ENCODE measurements at places on chromosomes 12 and 14.

- H3K27ac ChIP-seq: no peak overlapping the region
- H3K36me3 ChIP-seq: no peaks in the 10 kb centered on the region
- no peak for DNase-seq
- H3K4me3 ChIP-seq: no peak overlapping the region
- no peaks in the 10 kb centered on the region for H3K27me3 ChIP-seq
These were observed 993.3 kb upstream of the TMEM132C start for GRCh38 chr12:127273626-127274025.

GRCh38 chr14:72104011-72104613, 171.9 kb downstream of the RGS6 start:
- no peak overlapping the region for H3K27ac ChIP-seq
- H3K4me1 ChIP-seq: no peaks in the 10 kb centered on the region
- no peaks in the 10 kb centered on the region for H3K27me3 ChIP-seq
- H3K36me3 ChIP-seq: no peaks in the 10 kb centered on the region

DNA sequence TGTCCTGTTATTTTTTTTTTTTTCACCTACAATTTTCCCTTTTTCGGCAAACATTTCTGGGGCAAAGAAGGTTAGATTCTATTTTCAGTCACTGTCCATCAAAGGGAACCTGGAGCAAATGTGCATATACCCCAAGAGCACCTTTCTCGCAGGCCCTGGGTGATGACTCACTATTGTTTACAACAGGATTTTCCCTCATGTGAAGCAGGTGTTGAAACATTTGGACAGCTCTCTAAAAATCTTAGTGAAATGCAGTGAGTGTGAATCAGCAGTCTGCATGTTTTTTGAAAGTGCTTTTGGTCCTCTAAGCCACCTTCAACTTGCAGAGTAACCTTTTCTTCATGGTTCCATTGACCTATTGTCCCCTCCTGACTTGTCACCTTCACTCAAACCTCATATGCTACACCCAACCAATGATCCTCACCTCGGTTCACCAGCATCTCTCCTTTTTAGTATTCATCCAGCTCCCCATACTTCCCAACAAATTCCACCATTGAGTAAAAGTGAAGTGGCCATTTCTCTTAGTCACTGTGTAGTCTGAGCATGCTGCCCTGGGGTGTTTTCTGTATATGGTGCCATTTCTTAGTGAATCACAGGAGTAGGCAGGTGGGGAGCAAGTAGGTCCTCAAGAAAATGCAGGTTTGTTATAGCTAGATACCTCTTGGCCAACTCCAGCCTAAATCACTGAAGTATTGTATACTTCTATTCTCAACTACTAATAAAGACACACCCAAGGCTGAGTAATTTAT, 260.2 kb downstream of the BMP4 start:
- no peak for DNase-seq
- H3K27ac ChIP-seq: no peak overlapping the region
- H3K36me3 ChIP-seq: no peaks in the 10 kb centered on the region
- H3K4me3 ChIP-seq: no peak overlapping the region
- no peaks in the 10 kb centered on the region for H3K4me1 ChIP-seq

DNA sequence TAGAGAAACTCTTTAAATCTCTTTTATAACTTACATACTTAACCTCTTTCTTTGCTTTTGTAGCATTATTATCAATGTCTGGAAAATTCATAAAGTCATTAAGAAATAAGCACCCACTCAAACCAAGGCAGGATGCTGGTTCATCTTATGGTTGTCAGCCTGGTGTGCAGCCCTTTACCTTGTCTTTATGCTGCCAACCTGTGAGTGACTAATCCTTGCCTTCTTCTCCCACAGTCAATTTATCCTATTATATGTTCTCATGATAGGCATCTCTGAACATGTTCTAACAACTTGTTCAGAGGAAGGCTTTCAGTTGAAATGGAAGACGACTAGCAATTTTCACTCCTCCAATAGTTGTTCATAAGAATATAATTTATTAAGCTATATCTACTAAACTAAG, 186.9 kb upstream of the CAND1 start:
- no peak overlapping the region for H3K4me3 ChIP-seq
- no peaks in the 10 kb centered on the region for H3K27me3 ChIP-seq
- no peak for DNase-seq
- H3K4me1 ChIP-seq: no peaks in the 10 kb centered on the region
- no peak overlapping the region for H3K27ac ChIP-seq

GRCh38 chr14:94284221-94284620, 8.8 kb downstream of the SERPINA10 start:
- H3K27ac ChIP-seq: no peak overlapping the region
- peaks cover 8% of the 10 kb centered on the region for H3K27me3 ChIP-seq
- no peaks in the 10 kb centered on the region for H3K4me1 ChIP-seq
- H3K4me3 ChIP-seq: no peak overlapping the region

- H3K4me3 ChIP-seq: no peak overlapping the region
- H3K4me1 ChIP-seq: no peaks in the 10 kb centered on the region
- no peak for DNase-seq
- H3K27me3 ChIP-seq: no peaks in the 10 kb centered on the region
- no peak overlapping the region for H3K27ac ChIP-seq
These were observed 4.0 kb downstream of the FAR2 start for GRCh38 chr12:29152981-29153630.

GRCh38 chr12:125015680-125016310, 22.4 kb downstream of the BRI3BP start:
- no peak overlapping the region for H3K4me3 ChIP-seq
- peaks cover 58% of the 10 kb centered on the region for H3K36me3 ChIP-seq
- H3K4me1 ChIP-seq: peaks cover 52% of the 10 kb centered on the region
- peak overlapping the region; percentile 69 for H3K27ac ChIP-seq

GRCh38 chr14:46626876-46627275, 24.7 kb downstream of the RPL10L start:
- DNase-seq: no peak
- H3K27me3 ChIP-seq: no peaks in the 10 kb centered on the region
- H3K36me3 ChIP-seq: no peaks in the 10 kb centered on the region
- no peaks in the 10 kb centered on the region for H3K4me1 ChIP-seq
- H3K4me3 ChIP-seq: no peak overlapping the region

All from Karpas-422 (cell line).